Right lobe of liver (tissue), 6 donors: ENCODE measurements at places on chromosomes 1 and 21. TPM values are rescaled to one million over a fixed set of nuclear protein-coding genes. Genes with fewer than 3 reads are reported as not detected.

DNA sequence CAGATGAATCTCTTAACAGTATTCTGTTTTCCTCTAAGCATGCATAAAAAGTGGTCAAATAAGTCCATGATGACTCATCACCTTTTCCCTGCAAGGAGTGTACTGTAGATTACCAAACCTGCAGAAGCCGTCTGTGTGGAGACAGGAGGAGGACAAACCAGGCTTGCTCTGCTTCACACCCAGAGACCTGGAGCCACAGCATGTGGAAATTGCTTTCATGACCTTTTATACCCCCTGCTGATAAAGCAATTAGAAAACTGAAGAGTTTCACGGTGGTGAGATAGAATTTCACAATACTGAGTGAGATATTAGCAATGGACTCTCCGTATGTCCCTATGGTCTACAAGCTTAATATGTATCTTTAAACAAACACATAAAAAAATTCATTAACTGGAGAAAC lies 9.4 kb downstream of the CORT start:
- no peak for DNase-seq

DNA sequence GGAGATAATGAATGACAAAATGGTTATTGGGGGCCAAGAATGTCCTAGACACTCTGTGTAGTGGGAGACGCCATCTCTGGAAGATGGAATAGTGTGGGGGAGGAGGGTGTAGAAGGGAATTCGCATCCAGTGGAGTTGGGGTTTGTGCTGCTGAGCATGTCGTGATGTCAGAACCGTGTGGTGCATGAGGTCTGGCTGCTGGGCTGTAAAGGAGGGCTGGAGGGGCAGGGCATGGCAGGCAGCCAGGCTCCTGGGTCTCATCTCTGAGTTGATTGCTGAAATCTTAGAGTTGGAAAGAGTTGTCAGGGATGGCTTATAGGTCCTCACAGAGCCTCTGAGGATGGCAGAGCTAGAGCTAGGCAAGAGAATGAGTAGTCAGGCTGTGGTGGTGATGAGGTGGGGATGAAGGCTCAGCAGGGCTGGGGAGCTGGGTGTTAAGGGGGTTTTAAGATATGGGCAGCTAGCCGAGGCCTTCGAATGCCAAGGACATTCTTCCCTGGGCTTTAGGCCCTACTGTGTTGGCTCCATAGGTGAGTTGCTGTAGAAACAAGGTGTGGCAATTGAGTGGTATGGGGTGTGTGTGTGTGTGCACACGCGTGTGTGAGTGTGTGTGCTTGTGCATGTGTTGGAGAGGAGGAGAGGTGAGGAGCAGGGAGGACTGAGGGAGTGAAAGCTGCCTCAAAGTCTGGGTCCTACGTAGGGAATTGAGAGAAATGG lies 1.9 kb downstream of the PPFIA4 start:
- no peak for DNase-seq

- DNase-seq = no peak
Measured at GRCh38 chr1:13576926-13577325, 6.7 kb upstream of the PDPN start.

DNA sequence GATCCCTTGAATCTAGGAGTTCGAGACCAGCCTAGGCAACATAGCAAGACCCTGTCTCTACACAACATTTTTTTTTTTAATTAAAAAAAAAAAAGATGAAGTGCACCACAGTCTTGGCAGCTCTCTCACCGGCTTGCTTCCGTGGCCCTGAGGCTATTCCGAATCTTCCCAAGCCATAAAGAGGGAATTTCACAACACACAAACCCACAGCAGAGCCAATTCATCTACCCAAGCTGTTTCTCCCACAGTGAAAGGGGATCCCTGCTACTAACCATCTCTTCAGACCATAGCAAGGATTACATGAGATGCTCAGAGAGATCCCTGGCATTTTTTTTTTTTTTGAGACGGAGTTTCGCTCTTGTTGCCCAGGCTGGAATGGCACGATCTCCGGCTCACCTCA lies 8.3 kb upstream of the CHD5 start:
- DNase-seq = no peak

- DNase-seq = no peak
Measured at GRCh38 chr1:163305441-163305840, 16.3 kb upstream of the NUF2 start.

DNA sequence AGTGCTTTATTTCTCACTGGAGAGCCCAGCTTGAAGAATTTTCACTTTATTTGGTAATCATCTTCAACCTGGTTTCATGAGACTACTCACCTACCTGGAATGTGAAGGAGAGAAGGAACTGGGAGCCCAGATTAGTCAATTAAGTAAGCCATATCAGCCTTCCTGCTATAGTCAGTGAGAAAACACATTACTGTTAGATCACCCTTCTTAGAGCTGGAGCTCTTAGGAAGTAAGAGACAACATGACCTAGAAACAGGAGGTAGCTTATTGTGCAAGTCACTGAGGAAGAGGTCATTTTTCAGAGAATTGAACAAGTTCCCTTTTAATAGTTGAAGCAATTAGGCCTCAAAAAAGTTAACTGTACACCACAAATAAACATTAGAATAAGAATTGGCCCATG lies 49.2 kb upstream of the TEKT2 start:
- DNase-seq = no peak

GRCh38 chr1:246162560-246162959 lies 344.5 kb downstream of the SMYD3 start:
- DNase-seq = no peak

GRCh38 chr1:219155135-219155534 lies 18.5 kb upstream of the LYPLAL1 start:
- DNase-seq = no peak

DNA sequence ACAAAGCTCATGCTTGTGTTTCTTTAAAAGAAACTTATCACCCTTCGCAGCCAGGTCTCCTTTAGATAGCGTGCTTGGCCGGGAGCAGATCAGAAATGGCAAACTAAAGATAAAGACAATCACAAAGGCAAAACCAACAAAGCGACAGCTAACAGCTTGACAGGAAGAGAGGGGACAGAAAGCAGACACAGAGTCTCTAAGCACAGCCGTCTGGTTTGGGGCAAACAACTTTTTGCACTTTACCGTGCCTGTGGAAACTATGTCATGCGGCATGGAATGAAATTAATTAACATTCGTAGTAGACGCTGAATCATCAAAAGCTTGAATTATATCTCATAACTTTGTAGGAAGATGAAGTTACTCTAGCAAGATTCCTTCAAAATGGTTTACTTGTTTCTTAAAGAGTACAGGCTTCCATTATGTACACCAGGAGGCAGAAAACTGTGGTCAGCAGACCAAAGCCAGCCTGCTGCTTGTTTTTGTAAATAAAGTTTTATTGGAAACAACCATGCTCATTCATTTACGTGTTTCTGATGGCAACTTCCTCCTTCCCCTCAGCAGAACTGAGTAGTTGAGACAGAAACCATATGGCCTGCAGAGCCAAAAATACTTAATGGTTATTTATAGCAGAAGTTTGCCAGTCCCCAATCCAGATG lies 183.2 kb downstream of the KIF26B start:
- DNase-seq = no peak

- DNase-seq = no peak
Measured at GRCh38 chr21:35927262-35927661, 133.1 kb downstream of the SETD4 start.

GRCh38 chr1:39044762-39045161 lies 18.6 kb downstream of the NDUFS5 start:
- DNase-seq = no peak

DNA sequence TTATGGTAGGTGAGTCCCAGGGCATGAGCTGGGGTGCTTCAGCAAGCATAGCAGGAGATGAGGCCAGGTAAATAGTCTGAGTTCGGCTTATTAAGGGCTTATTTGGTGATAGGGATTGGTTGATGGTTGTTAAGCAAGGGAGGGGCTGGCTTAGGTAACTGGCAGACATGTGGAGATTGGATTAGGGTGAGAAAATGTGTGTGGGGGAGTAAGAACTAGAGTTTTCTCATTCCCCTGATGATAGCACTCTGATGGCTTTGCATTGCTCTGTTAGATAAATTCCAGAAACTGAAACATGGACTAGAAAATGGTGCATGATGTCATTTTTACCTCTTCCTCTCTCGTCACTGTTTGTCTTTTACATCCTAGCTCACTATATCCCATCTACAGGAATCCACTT lies 53.6 kb downstream of the FGGY start:
- DNase-seq = no peak

GRCh38 chr21:38126666-38127303 lies 130.0 kb upstream of the KCNJ15 start:
- peak; percentile 57 for DNase-seq

- no peak for DNase-seq
Measured at GRCh38 chr1:93708734-93709481, 27.3 kb upstream of the BCAR3 start.

DNA sequence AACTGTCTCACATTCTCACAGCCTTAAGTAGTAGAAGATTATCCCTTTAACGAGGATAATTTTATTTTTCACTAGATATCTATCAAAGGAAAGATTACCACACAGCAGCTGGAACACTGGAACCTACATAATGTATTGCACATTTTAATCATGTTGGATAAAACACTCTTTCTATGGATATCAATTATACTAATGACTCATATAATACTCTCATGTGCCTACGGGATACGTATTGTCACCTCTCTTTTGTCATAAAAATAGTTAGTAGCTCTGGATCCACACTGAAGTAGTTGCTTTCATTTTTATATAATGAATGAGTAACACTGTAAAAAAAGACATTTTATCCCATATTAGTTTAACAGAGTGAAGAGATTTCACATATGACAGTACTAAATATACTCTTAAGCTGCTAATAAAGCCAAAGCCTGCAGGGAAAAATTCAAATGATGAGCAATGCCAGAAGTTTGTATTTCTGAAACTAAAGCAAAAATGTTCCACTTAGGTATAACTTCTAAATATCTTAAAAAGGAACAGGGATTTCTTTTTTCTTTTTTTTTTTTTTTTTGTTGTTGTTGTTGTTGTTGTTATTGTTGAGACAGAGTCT lies 408.7 kb upstream of the PKN2 start:
- DNase-seq = no peak

- no peak for DNase-seq
Measured at GRCh38 chr1:58929671-58930325, 146.0 kb upstream of the JUN start.

DNA sequence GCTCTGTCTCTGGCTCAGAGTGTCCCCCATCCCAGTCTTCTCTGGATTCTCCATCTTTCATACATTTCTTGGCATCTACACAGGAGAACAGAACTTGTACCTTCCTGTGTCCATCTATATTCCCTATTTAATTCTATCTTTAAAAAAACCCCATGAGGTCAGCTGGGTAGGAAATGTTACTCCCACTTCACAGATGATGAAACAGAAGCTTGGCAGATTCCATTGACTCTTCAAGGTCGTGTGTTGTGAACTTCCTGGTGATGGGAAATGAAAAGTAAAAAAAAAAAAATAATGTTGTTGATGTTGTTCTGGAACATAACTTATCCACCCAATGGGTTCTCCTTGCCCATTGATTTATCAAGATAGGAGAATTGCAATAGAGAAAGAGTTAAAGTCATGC lies 8.9 kb downstream of the CHI3L2 start:
- DNase-seq = no peak

DNA sequence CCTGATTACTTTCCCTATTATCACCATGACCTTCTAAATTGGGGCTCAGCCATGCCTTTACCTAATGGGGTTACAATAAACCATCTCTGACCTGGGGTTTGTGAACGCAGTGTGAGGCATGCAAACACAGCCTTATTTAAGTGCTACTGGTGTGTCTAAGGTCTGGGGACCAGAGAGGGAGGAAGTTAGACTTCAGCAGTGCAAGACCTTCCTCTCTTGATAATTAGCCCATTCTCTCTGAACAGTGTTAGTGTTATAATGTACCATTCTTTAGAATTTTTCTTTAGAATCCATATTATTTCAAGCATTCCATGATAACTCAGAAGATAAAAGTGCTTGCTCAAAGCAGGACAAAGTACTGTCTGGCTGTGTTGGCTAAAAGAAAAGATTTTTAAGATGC lies 10.5 kb upstream of the LRRC8D start:
- no peak for DNase-seq

DNA sequence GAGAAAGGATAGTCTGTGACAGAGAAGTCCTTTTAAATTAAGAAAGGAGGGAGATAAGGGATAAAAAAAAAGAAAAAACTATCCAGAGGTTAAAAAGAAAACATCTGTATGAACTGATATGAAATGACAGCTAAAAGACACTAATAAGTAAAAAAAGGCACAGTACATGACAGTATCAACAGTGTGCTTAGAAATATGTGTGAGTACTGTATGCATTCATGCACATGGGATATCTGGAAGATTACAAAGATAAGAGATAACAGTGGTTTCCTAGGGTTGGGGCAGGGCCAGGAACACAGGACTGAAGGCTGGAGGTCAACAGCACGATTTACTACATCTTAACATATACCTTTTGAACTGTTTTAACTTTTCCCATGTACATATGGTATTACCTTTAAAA lies 13.3 kb downstream of the PTP4A2 start:
- no peak for DNase-seq

DNA sequence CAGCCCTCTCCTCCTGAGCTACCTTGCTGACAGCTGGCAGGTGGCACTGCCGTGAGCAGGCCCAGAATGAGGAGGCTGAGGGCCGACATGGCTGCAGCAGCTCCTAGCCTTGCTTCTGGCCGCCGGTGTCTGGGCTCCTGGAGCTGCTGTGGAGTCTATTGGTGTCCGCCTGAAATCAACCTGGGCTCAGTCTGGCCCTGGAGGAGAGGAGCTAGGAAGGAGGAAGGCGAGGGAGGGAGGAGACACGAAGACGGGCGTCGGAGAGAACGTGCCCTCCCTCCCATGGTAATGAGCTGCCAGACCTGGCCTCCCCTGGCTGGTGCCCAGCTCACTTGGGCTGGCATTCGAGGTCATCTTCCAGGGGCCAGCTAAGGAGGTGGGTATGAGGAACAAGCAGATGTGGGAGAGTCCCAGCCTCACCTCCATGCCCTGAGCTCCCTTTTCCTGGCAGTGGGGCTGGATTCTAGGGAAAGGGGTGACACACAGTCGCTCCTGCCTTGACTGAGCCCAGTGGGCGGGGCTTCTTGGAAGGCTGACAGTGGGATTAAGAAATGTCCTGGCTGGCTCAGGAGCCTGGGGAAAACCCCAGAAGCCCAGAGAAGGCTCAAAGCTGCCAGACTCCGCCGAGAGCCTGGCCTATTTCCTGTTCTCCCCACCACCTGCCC lies at the start of gene PDZK1IP1:
PDZK1IP1 (minus strand) TSS at position 193 of the 665 bp plus-strand sequence; CDS start at position 89, 104 bp downstream.
- DNase-seq = peak; percentile 74

DNA sequence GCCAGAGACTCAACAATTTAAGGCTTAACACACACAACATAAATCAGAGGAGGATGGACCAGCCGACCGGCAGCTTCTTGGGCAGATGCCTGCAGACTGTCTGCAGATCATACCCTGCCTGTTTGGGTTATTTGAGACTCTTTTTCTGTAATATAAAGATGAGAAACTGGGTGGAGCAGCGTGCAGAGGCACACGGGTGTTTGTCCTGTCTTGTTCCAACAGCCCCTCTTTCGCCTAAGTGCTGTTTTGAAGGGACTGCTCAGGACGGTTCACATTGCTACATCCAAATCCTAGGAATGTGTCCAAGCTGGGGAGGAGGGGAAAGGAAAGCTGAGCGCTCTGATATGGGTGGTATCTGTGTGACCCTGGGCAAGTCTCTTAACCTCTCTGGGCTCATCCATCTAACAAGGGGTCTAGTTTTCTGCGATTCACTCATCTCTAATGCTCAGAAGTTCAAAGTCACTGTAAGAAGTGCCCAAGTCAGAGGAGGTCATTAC lies 149.9 kb downstream of the CLIC6 start:
- DNase-seq = no peak

SYT11 gene
- 0.46 TPM for total RNA-seq

RUNX3 gene
- 3.1 TPM for total RNA-seq

DAP3 gene
- total RNA-seq = 67.0 TPM

USH2A gene
- 1.2 TPM for total RNA-seq

CRNN gene
- not detected for total RNA-seq
